HepG2 (cell line): ENCODE measurements at places on chromosomes 12 and 14.
A peak's percentile ranks its signal among the peaks of the same experiment; 100 is the strongest.

DNA sequence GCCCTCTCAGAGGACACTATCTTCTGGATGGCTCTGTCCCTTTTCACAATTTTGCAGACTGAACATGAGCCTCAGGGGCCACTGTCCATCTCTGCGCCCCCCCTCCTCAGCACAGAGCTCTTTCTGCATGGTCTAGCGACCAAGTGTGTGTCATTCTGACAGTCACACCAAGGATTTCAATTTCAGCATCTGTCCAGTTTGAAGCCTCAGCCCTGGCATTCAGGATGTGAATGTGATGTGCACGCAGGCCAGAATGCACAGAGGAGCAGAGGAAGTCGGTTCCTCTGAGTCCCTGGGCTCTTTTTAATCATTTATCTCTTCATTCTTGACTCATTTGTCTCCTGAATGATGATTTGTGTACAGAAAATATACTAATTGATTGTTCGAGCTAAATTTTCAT, 102.0 kb upstream of the PWP1 start:
- no peak for DNase-seq

DNA sequence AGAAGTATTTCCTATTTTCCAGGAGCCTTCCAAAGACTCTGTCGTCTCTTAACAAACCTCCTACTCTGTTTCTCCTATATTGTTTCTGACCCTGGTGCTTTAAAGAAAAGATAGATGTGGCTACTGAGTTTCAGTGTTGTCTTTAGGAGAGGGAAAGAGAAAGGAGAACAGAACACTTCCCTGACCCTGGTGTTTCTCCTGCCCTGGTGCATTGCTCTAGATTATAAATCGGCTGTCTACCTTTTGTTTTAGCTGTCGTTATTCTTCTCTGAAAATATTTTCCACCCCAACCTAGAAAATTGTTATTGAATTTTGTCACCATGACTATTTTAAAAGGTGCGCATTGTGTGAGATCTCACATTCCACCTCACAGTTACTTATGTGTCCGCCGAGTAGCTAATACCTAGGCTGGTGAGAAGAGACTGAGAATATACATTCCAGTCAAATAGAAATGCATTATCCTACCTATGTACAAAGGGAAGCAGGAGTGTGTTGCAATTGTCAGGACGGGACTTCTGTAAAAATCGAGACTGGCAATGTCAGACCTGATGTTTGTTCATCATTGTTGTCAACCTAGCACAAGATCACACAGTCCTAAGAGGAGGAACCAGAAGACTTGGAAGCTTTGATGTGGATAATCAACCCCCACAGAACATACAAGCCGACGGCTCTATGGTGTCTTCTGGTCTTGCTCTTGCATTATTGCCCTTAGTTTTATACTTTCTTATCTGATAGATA, 108.7 kb upstream of the SLC38A4 start:
- peak; percentile 88 for DNase-seq

DNA sequence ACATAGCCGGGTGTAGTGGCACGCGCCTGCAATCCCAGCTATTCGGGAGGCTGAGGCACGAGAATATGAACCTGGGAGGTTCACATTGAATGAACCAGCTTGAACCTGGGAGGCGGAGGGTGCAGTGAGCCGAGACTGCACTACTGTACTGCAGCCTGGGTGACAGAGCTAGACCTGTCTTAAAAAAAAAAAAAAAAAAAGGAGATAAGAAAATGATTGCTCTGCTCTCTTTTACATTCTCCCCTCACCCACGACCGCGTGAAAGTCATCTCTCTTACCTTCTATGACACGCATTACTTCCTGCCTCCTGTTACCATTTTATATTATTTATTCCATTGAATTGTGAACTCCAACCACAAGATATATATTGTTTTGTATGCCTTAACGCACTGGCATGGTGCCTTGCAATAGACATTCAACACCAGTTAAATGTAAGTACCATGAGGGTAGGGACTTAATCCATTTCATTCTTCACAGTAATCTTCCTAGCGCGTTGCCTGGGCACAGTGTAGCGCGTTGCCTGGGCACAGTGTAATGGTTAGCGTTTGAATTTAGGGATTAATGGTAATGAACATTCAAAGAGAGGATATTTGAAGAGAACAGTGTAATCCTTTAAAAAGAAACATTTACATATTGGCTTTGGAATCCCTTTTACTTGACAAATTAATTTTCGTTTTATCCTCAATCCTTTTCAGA, 2.7 kb downstream of the RAP1B start:
- DNase-seq: no peak

- no peak for DNase-seq
Measured at GRCh38 chr12:68564166-68564565, 46.5 kb upstream of the RAP1B start.
